Brain pericyte (primary cell): ENCODE measurements at places on chromosomes 3 and 15.

DNA sequence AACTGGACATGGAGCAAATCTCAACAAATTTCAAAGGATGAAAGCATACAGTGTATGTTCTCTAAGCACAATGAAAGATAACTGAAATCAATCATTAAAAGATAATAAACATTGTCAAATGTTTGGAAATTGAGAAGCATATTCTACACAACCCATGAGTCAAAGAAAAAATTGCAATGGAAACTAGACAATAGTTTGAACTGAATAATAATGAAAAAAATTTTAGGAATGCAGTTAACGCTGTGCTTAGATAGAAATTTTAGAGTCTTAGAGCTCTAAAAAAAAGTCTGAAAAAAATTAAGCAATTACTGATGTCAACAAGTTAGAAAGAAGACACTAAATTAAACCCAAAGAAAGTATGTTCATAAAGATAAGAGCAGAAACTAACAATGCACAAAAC lies 15.5 kb downstream of the RABL3 start:
- DNase-seq: no peak

DNA sequence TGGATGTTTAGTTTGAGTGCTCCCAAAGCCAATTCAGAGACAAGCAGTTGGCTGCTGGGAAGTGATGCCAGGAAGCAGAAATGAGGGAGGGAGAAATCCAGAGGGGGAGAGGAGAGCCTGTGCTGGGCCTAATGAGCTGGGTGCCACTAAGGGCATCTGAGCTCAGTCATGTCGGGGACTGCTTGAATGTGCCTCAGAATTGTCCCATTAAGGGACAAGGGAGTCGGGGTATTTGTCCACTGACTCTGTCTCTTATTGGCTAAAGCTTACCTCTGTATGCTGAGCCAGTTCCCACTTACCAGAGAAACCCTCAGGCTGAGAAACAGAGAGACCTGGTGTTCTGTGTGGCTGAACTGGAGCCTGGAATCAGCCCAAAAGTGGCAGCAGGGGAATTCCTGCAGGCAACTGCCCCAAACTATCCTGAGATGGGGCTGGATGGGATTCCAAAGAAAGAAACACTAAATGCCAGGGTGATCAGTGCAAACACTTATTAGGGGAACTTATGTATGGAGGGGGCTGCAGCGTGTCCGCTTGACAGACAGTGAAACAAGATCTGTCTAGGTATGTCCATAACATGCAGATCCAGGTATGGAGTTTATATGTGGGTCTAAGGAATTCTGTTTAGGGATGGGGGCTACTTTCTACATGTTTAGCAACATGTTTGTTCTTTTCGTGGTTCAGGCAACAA lies 48.6 kb downstream of the NR1D2 start:
- no peak for DNase-seq

- DNase-seq: no peak
Observed at GRCh38 chr15:74451322-74451721, 9.6 kb downstream of the UBL7 start.

- peak; percentile 80 for DNase-seq
Observed at GRCh38 chr15:101255615-101256241, 3.9 kb upstream of the CHSY1 start.

- no peak for DNase-seq
Observed at GRCh38 chr15:60416484-60416883, 18.7 kb upstream of the ANXA2 start.

- DNase-seq: no peak
Observed at GRCh38 chr15:27574541-27575054, 524.5 kb downstream of the OCA2 start.

DNA sequence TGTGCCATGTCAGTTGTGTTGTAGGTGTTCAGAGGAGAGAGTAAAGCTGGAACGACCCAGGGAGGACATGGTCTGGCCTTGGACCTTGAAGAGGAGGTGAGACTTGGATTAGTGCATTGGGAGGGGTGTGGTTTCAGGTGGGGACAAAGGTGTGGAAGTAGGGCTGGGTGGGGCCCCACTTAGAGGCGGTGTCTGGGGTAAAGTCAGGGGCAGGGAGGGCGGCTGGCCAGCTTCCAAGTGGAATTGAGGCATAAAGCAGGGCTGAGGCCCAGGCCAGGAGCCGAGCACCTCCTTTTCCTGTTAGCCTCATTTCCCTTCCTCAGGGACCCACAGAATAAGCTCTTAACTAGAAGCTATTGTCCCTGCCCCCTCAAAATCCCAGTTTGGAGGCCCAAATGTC lies 36.2 kb upstream of the FLNB start:
- no peak for DNase-seq

DNA sequence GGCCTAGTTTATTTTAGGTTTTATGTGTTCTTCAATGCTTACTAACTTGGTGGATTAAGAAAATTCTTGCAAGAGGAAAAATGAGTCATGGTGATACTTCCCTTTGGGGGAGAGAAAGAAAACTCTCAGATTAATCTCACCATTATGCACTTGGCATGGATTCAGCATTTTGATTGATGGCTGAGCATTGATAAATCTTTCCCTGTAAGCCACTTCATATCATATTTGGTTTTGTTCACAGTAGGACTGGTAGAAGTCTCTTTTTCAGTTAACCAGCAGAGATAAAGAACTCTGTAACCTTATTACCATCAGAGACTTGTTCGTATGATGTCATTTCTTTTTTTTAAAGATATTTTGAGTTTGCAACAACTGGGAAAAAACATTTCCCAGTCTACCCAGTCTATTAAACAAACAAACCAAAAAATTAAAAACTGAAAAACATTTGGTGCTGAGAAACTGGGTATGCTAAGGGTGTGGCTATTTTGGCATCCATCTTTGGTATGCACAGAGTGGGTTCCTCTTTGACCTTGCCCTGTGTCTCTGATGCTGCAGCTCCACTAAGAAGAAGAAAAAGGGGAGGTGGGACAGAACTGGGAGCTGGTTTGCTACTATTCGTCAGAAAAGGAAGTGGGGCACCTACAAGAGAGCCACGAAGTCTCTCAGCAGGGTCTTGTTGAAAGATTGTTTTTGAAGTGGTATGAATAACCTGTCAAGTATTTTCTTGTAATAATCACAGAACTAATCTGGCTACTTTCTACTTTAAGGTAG lies 17.2 kb downstream of the TMOD3 start:
- peak; percentile 55 for DNase-seq

DNA sequence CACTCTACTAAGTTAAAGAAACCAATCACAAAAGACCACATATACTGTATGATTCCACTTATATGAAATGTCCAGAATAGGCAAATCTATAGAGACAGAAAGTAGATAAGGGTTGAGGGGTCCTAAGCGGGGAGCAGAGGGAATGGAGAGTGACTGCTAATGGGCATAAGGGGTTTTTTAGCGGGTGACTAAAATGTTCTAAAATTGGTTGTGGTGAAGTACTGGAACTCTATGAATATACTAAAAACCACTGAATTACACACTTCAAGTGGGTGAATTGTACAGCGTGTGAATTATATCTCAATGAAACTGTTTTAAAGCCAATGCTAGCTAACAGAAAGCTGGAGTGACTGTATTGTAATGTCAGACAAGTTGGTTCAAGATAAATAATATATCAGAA lies 33.3 kb downstream of the KPNA1 start:
- no peak for DNase-seq

GRCh38 chr3:109994853-109995252 lies 657.5 kb upstream of the DPPA4 start:
- no peak for DNase-seq
